Activated CD4-positive, alpha-beta T cell treated with anti-CD3 and anti-CD28 coated beads, Interleukin-2, amount 10 ng/mL, durations not matched to agents 24 days and 14 days (primary cell): ENCODE measurements at places on chromosomes 16 and 17. TPM values are rescaled to one million over a fixed set of nuclear protein-coding genes. Genes with fewer than 3 reads are reported as not detected.
A peak's percentile ranks its signal among the peaks of the same experiment; 100 is the strongest.

Gene OSBPL7
- total RNA-seq = 18.1 and 18.4 TPM in 2 replicates

Gene ESRP2
- 0.07 and 0.09 TPM in 2 replicates for total RNA-seq

Gene ZNF423
- total RNA-seq = not detected in 2 replicates

DNA sequence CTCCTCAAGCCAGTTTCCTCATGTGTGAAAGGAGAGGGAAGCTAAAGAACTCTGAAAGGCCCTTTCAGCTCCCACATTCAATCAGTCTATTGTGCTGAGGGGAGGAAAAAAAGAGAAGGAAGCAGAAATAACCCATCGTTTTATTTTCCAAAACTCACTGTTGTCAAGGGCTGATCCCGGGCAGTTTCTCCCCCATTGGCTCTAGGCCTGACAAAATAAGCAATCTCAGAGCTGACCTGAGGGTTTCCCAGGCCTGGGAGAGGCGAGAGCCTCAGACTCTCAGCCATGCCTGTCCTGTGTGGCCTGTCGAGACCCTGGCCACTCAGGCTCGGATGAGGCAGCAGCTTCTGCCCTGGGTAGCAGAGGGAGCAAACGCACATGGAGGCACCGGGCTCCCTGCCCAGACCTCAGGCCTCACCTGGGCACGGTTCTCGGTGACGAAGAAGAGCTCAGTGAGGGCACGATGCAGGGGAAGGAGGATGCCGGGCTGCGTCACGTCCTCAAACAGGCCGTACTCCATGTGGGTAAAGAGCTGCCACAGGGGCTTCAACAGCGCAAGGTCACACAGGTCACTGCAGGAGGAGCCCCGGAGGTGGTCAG, 45.0 kb upstream of the ATP2A3 start:
- DNase-seq = no peak

GRCh38 chr16:62224646-62225209, 188.5 kb upstream of the CDH8 start:
- no peak for DNase-seq

DNA sequence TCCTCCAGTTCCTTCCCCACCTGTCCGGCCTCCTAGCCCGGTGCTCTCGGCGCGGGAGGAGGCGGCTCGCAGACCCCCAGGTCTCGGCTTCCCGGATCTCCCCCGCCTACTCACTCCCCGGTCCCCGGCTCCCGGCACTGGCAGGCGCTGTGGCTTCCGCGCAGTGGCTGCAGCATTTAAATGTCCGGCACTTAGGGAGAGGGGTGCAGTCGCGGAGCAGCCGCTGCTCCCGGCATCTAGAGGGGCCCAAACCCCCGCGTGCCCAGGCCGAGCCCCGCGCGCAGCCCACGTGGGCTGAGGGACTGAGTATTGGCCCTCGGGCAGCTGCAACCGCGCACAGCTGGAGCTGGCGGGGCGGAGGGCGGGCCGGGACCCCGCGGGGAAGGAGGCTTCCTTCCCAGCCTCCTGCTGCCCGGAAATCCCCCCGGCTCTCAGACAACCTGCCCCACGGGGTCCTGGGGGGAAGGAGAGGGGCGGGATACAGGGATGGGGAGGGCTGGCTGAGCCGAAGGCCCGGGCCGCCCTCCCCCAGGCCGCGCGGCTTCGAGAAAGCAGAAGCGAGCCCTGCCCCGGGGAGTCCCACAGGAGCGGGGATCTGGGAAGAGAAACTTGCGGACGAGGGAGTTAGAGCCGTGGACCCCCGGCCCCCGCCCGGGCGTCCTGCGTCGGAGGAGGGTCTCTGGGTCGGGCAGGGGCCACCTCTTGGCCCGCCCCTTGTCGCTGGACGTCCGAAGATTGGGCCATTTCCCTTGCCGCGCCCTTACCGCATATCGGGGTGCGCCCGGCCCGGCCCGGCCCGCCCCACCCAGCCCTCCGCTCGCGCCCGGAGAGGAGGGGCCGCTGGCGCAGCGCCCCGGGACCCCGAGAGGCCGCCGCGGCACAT, at the start of gene MMP25:
Gene MMP25 (plus strand): TSS at position 804 of the 883 bp plus-strand sequence. CDS start 357 bp downstream, outside the sequence.
- peak; percentile 75 for DNase-seq

DNA sequence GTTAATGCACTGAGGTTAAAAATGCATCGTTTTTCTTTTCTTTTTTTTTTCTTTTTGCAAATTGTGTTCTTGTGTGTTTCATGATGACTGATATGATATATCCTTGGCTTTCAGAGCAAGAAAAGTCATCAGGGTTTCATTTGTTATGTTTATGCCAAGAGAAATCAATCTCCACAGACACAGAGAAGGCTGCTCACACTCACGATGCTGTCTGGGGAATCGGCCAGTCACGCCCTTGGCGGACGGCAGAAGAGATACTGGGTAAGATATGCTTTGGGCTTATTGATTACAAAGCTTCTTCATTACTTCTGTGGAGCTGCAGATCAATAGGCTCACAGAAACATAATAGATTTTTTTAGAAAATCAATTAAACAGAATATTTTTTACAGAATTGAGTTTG, 42.2 kb upstream of the TNRC6C start:
- DNase-seq = no peak
